ENCODE measurements at places on chromosomes 16 and 17.
A peak's percentile ranks its signal among the peaks of the same experiment; 100 is the strongest.

DNA sequence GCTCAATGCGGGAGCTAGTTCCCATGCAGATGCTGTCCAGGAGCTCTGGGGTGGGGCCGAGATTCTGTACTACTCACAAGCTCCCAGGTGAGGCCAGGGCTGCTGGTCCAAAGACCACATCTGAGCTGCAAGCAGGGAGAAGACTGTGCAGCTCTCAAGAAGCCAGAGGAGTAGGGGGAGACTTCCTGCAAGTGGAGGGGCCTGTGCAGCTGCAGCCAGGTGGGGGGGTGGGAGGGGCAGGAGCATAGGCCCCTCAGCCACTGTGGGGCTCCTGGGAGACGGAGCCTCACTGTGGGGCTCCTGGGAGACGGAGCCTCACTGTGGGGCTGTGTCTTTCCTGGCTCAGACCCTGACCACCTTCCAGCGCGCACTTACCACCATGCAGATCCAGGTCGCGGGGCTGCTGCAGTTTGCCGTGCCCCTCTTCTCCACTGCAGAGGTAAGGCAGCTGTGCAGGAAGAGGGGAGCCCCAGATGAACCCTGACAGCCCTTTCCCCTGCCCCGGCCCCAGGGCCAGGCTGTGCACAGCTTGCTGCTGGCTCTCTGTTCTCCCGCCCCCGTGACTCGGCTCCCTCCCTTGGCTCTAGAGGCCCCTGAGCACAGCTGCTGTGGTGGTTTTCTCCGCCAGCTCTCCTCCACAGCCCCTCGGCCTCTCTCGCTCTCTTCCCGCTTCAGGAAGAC, 24.3 kb upstream of the DNAI2 start:
- peak; percentile 44 for DNase-seq

GRCh38 chr17:57080718-57081117, 4.3 kb upstream of the AKAP1 start:
- DNase-seq: no peak

DNA sequence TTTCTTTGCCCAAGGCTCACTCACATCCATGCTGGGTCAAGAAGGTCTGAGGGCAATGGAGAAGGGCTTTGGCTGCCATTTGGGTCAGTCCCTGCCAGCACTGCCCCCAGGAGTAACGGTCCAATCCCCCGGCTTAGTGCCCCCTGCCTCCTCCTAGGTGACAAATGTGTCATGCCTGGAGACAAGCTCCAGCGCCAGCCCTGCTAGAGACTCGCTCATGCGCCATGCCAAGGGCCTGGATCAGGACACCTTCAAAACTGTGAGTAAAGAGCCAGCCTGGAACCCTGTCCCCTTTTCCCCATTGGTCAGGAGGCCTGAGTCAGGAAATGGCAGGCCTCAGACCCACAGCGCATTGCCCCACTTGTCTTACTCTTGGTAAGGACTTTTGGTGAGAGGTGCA, 3.3 kb downstream of the CHCT1 start:
- no peak for DNase-seq

- no peak for DNase-seq
Measured at GRCh38 chr16:84548971-84549844, 44.7 kb upstream of the MEAK7 start.

GRCh38 chr17:61352408-61352770, 47.3 kb upstream of the TBX2 start:
- DNase-seq: no peak

DNA sequence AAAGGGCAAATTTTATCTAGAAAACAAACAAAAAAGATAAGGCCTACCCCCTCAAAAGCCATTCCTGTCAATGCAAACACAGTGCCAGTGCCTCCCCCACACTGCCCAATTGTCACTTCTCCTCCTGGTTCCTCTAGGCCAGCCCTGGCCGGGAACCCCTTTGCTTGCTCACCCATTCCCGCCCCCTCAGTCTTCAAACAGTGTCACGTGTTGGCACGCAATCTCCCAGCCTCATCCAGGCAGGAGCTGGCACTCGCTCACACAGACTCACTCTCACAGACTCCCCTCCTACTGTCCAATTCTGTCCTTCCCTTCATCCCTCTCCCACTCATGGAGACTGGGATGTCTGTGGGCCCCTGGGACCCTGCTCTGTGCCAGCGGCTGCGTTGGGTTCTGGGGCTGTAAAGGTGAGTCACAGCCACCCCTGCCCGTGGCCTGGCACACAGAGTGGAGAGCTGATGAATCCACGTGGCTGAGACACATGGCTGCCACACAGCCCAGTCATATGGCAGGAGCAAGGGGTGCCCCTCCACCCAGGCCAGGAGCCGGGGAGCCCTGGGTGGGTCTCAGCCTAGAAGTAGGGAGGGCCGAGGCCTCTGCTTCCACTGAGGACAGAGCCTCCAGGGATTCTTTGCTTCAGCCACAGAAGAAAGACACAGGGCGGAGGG, 54.8 kb downstream of the VAC14 start:
- no peak for DNase-seq

DNA sequence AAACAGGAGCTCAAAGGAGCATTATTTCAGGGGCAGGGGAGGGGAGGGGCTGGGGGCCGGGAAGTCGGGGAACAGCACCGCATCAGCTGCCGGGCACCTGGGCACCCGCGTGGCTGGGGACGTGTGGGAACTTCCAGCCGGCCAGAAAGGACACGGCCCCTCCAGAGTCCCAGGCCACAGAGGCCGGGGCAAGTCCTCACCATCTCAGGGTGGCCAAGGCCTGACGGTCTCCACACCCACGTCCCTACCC, 1.1 kb downstream of the PGAP6 start:
- no peak for DNase-seq

DNA sequence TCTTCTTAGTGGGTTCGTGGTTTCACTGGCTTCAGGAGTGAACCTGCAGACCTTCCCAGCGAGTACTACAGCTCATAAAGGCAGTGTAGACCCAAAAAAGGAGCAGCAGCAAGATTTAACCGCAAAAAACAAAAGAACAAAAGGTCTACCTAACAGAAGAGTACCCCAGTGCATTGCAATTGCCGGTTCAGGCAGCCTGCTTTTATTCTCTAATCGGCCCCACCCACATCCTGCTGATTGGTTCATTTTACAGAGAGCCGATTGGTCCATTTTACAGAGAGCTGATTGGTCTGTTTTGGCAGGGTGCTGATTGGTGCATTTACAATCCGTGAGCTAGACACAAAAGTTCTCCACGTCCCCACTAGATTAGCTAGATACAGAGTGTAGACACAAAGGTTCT, 2.0 kb upstream of the ARRB2 start:
- DNase-seq: no peak

DNA sequence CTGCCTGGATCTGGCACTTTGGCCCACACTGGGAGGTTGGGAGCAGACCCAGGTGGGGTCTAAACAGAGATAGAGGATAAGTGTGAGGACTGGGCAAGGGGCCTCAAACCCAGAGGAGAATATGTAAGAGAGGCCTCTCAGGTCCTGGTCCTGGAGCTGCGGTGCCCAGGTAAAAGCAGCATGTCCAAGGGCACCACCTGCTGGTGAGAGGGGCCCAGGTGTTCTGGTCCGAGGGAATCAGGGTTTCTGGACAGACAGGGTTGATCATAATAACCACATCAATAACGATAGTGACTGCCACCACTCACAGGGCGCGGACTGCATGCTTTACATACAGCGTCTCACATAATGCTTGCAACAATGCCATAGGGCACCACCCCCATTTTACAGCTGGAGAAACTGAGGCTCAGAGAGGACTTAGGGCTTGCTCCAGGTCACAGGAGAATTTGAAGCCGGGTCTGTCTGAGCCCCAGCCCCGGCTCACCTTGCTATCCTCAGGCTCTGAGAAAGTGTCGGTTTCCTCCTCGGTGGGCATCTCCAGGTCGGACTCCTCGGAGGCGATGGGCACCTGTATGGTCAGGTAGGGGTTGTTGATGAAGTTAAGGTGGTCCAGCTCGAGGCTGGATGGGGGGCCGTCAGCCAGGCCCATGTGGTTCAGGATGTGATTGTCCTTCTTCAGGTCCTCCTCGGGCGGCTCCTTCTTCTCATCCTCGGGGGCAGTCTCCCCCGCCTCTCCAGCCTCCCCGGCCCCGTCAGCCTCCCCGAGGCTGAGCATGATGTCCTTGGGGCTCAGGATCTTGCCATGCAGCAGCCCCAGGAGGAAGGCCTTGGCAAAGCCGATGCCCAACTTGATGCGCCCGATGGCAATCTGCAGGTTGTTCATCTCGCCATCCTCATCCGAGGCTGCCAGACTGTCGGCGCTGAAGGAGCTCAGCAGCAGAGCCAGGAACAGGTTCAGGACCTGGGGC, 19.1 kb upstream of the CD79B start:
- DNase-seq: no peak

- no peak for DNase-seq
Measured at GRCh38 chr17:29114141-29114540, 66.1 kb downstream of the MYO18A start.

Measured in hippocampal formation (tissue), 2 donors.